ENCODE measurements at places on chromosomes 2 and 18.
A peak's percentile ranks its signal among the peaks of the same experiment; 100 is the strongest.

GRCh38 chr18:58484989-58485981 is 143.6 kb downstream of the ALPK2 start:
- no peak for DNase-seq

GRCh38 chr18:61582202-61582710 is 249.0 kb downstream of the CDH20 start:
- DNase-seq = no peak

- no peak for DNase-seq
Observed at GRCh38 chr2:183117226-183117625, 7.0 kb upstream of the NUP35 start.

- DNase-seq = no peak
Observed at GRCh38 chr18:28407681-28408080, 230.8 kb upstream of the CDH2 start.

DNA sequence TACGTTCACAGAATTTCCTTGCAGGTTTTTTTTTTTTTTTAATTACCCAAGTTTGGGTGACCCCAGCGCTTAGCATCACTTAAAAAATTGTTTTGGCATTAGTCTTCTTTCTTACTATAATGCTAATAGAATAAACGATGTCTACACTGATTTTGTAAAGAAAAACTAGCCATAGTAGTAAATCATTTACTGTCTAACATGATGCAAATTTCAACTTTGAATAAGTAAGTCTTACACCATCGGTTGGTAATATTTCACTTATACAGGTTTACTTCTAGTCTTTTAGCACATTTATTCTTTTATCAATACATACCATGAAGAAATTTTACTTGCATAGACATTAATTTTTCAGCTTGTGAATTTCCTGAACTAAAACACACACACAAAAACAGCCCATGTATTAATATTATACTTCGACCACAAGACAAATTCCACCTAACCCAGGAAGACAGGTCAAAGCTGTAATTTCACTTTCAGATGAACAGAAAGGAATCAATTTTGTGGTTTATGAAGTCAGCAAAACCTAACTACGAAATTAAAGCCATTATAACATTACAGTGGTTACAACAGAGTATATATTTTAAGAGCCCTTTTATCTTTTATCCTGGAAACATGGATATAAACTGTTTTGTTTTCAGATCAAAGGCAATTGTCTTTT is 1.9 kb downstream of the YES1 start:
- no peak for DNase-seq

DNA sequence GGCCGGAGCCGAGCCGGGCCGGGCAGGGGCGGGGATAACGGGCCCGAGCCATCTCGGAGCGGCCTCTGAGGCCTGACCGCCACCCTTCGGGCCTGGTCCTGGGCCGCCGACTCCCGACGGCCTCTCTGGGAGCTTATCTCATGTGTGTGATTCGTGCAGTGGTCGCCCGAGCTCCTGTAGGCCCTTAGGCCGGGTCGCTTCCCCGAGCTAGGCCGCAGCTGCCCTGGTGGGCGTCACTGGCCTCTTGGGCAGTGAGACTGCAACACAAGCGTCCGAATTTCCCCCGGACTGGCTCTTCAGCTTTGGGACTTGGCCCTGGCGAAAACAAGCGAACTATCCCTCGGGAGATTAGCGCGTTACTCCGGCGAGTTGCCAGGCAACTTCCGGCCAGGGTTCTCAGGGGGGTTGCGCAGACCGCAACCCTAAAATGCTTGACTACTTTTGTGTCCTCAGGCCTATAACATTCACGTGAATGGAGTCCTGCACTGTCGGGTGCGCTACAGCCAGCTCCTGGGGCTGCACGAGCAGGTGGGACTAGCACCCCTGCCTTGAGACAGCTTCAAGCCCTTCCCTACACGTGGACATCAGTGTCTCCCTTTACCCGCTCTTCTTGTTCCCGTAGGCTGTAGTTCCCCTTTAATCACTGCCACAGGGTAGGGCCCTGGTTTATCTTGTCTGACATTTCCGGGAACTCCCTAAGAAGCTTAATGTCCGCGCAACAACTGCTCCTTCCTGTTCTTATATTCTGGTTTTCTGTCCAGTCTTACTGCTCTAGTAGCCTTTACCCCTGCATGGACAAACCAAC is 602 bp downstream of the SNX17 start:
- DNase-seq = peak; percentile 33

GRCh38 chr2:115976916-115977315 is 1534.5 kb downstream of the DPP10 start:
- no peak for DNase-seq

DNA sequence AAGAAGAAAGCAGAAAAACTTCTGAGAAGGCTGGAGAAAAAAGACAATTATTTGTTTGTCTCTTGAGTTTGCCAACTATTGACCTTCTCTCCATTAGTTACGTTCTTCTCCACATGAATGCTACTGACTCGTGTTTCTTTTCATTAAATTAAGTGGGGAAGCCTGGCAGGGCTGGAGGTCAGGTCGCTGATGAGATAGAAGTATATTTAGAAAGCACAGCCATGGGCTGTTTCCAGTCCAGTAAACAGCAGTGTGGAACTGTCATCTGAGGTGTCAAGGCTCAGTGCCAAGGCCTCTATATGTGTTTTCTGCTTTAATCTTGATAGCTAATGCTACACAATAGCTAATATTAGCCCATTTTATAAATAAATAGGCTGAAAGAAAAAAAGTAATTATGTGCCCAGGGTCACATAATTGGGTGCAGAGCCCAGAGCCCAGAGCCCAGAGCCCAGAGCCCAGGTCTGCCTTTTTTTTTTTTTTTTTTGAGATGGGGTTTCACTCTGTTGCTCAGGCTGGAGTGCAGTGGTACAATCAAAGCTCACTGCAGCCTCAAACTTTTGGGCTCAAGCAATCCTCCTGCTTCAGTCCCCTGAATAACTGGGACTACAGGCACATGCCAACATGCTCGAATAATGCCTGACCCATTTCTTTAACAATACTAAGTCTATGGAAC is 6.3 kb downstream of the MSGN1 start:
- no peak for DNase-seq

DNA sequence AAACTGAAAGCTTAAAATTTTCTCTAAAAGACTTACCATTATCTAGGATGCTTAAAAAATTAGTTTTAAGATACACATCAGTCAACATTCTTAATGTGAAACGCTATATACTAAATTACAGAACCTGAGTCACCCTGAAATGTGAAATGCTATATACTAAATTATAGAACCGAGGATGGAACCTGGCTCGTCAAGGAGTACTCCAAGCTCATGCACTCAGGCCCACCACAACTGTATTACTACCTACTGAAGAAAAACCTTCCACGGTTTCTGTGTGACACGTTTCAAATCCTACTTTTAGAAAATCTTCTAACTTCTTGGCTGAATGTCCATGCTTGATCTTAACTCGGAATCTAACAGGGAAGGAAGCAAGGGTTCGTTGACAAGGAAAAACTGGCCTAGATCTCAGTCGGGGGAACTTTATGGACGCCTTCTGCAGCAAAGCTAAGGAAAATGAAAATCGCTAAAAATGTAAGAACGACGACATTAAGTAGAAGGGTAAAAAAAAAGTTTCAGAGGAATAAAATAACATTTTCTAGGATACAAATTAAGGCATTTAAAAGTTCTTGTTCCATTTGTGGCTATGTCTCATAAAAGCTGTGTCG is 1.4 kb downstream of the PRKD3 start:
- no peak for DNase-seq

- DNase-seq = no peak
Observed at GRCh38 chr2:68245066-68245465, 7.3 kb downstream of the PPP3R1 start.

- no peak for DNase-seq
Observed at GRCh38 chr18:2981212-2981728, 31.7 kb downstream of the LPIN2 start.

DNA sequence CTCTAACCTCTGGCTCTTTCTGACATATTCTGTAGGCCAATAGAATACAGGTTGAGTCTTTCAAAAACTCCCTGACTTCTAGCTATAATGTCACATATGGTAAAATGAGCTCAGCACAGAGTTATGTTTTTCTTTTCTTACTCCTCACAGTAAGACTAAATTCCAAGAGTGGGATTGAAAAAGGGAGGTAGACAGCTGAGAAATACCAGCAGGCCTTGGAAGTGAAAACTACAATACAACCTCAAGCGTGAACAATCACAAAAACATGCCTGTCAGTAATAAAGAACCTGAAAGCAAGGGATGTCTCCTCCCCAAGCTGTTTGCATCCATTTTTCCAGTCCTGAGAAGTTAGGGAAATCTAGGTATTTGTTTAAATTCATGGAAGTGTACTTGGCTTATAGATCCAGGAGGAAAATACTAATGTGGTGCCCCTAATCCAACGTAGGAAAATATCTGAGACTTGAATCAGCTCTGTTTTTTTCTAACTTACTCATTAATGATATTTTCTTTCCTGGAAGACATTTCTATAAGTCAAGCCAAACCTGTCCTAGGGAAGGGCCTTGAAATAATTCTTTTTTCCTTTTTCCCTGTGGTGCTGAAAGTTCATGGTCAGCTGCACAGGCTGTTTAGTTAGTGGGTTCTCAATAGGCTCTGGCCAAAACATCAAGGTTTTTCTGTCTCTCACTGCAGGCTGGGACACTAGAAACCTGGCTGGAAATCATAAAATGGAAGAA is 167.9 kb upstream of the SPATS2L start:
- DNase-seq = no peak

DNA sequence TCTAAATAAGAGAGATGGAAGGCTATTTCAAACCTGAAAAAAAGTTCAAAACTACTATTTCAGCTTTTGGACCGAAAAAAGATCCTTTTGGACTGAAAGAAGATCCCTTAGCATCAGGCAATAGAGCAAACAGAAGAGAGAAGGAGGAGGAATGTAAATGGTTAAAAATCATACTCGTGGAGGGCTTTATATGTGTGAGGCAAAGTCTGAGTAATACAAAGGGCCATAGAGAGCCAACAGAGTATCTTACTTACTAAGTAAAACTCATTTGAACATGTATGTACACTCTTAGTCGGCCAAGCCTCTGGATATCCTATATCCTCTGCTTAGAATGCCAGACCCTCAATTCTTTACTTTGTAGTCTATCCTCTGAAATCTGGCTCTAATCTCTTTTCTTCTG is 55.7 kb downstream of the ITSN2 start:
- DNase-seq = no peak

DNA sequence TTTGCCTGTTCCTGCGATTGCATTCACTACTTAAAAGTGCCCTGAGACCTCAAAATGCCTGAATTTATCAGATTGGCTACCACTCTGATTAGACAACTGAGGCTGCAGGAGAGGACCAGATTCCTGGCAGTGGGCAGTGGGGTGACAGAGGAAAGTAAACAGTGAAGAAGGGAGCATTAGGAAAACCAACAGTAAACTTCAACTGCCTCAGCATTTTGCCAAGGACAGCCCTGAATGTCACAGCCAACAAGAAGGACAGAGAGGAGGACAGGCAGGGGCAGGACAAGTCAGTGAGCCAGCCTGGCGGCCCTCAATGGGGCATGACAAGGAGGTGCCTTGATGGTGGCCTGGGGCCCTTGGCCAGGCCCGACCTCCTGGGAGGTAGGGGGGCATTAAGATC is 24.3 kb downstream of the ACMSD start:
- no peak for DNase-seq

GRCh38 chr2:188600536-188601210 is 309.0 kb downstream of the GULP1 start:
- DNase-seq = no peak

DNA sequence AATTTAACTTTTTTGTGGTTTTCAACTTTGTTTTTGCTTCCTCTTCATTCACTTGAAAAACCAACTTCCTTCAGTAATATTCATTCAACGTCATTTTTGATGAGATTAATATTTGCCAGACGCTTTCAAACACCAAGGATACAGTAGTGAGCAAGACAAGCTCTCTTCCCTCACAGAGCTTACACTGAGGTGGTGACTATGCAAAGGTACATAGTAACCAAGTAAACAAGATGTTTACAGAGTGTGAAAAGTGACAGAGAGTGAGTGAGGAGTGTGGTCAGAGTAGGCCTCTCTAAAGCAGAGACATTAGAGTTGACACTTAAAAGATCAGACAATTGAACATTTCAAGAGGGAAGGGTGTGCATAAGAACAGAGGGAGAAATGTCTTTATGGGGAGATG is 155.5 kb downstream of the TMEM247 start:
- no peak for DNase-seq

DNA sequence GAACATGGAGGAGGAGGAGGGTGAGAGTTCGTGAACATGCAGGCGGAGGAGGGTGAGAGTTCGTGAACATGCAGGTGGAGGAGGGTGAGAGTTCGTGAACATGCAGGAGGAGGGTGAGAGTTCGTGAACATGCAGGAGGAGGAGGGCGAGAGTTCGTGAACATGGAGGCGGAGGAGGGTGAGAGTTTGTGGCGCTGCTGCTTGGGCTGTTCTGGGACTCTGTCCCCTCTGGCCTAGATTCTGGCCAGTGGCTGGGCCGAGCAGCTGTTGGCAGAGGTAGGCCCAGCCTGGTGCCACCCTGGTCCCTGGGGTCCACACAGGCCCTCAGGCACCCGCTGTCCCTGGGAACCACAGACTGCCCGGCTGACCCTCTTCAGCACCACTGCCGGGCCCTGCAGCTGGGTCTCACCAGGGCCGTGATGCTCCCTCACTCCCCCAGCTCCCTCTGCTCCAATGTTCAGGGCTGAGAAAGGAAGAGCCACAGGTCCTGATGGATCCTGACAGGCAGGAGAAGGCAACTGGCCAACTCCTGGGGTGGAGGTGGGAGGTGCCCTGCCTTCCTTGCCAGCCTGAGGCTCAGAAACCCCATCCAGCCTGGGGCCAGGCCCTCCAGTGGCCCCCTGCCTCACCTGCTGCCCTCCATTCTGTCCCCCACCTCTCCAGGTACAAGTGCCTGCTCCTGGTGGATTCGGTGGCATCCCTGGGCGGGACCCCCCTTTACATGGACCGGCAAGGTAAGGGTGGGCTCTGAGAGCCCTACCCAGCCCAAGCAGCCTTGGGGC is 3.9 kb downstream of the AGXT start:
- no peak for DNase-seq

GRCh38 chr18:32911660-32912284 is 138.9 kb upstream of the KLHL14 start:
- no peak for DNase-seq

- no peak for DNase-seq
Observed at GRCh38 chr2:236974752-236975151, 110.9 kb upstream of the COPS8 start.

DNA sequence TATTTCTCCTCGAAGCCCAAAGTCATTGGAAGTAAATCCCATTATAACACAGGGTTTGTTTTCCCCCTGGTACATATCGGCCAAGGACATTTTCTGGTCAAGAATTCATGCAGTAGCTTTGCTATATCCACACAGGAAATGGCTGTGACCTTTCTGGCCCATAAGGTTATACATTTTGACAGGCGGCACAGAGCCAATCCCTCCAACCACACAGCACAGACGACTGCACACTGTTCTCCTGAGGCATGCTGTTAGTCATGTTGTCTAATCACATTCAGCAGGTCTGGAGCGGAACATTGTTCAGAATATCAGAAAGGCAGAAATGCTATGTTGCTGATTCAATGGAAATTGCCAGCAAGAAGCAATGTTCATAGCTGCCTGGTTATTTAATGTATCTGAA is 742.3 kb upstream of the SLC8A1 start:
- DNase-seq = no peak

GRCh38 chr2:99476629-99477028 is 13.2 kb downstream of the REV1 start:
- DNase-seq = no peak

- DNase-seq = no peak
Observed at GRCh38 chr2:139819273-139819796, 1039.1 kb upstream of the NXPH2 start.

GRCh38 chr2:38580115-38580636 is 22.6 kb downstream of the HNRNPLL start:
- DNase-seq = no peak

- no peak for DNase-seq
Observed at GRCh38 chr2:10449838-10450691, 1.9 kb upstream of the ODC1 start.

- no peak for DNase-seq
Observed at GRCh38 chr2:181077128-181077709, 96.8 kb downstream of the UBE2E3 start.

All from stimulated activated CD4-positive, alpha-beta T cell treated with anti-CD3 and anti-CD28 coated beads, Interleukin-12 subunit alpha, Interleukin-12 subunit beta, amount 100 ng/mL, for 4 hours (primary cell).